ENCODE measurements at places on chromosomes 7 and 10.

GRCh38 chr7:67525588-67525987 lies 529.0 kb downstream of the TYW1 start:
- no peak for DNase-seq

DNA sequence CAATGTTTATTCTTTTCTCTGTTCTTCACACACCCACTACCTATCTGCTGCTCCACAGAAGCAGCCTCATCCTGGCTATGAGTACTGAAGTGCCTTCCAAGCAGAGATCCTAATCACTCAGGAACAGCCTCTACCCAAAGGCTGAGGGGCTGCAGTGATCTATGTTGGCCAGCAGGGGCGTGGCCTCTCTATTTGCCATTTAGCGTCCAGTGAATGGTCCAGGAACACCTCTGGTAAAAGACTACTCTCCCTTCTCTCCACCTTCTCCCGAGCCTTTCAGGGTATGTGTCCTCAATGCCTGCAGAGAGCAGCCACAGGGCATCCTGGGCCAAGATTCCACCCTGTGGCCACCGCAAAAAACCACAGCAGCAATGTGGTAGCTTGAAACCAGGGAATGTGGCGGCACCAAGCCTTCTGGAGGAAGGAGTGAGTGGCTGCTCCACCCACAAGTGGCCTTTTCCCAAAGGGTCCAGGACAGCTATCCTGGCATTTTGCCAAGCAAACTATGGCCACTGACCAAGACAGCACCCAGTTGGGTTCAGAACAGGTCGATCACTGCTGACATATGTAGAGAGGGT lies 70.9 kb downstream of the SYPL1 start:
- DNase-seq = peak; percentile 35

- DNase-seq = no peak
These were observed 27.1 kb downstream of the LMTK2 start for GRCh38 chr7:98133621-98134303.

GRCh38 chr10:107740962-107741690 lies 576.6 kb upstream of the SORCS1 start:
- DNase-seq = no peak

DNA sequence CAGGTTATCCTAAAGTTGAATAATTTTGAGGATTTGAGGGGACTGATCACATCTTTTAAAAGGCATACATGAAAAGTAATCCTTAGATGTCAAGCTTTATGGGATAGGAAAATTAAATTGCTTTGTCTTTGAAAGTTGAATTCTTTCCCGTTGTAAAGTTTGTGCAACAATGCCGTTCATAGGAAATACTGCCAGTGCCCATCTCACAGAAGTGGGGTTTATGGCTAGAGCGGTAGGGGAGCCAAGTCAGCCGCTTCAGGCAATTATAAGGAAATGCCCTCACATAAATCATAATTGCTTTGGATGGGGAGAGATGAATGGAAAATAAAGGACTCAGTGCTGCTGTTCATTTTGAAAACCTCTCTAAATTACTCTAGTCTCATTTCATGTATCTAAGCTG lies 18.1 kb downstream of the CDC123 start:
- DNase-seq = no peak

- DNase-seq = no peak
These were observed 500.1 kb upstream of the ZMIZ1 start for GRCh38 chr10:78568620-78569019.

DNA sequence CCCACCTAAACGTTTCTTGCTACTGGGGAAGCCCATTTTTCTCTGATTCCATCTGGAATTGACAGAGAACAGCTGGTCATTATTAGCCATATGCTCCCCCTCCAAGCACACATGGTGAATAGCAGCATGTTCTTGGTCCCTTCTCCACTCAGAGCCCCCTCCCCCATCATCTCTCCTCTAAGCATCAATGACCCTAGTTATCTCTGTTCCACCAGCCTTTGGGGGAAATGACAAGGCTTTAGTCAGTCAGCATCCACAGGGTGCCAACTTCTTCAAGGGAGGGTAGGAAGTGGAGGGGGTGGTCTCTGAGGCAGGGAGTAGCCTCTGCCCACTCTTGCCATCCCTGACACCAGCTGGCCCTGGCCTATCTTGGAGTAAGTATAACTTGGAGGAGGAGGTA lies 163.1 kb downstream of the UBE2H start:
- DNase-seq = no peak

GRCh38 chr10:20698837-20699236 lies 198.3 kb downstream of the NEBL start:
- no peak for DNase-seq

GRCh38 chr7:142739923-142740492 lies 9.3 kb upstream of the PRSS1 start:
- no peak for DNase-seq

- DNase-seq = no peak
These were observed 6.7 kb downstream of the CPEB3 start for GRCh38 chr10:92284112-92284704.

GRCh38 chr10:110160522-110160921 lies 46.9 kb upstream of the MXI1 start:
- DNase-seq = no peak

- no peak for DNase-seq
These were observed 1092.8 kb downstream of the KCNMA1 start for GRCh38 chr10:76544789-76545188.

DNA sequence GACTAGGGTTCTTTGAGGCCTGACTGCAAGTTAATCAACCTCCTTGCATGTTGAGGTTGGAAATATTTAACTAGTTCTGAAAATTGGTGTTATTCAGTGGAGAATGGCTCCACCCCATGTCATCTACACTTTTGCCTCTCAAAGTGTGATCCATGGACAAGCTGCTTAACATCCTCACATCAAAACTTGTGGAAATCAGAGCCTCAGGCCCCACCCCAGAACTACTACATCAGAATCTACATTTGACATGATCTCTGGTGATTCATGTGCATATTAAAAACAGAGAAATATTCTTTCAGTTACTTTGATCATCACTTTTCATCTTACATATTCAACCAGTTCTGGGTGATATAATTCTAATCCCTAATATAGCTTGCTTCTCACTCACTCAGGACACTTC lies 632.9 kb downstream of the ARL4A start:
- no peak for DNase-seq

DNA sequence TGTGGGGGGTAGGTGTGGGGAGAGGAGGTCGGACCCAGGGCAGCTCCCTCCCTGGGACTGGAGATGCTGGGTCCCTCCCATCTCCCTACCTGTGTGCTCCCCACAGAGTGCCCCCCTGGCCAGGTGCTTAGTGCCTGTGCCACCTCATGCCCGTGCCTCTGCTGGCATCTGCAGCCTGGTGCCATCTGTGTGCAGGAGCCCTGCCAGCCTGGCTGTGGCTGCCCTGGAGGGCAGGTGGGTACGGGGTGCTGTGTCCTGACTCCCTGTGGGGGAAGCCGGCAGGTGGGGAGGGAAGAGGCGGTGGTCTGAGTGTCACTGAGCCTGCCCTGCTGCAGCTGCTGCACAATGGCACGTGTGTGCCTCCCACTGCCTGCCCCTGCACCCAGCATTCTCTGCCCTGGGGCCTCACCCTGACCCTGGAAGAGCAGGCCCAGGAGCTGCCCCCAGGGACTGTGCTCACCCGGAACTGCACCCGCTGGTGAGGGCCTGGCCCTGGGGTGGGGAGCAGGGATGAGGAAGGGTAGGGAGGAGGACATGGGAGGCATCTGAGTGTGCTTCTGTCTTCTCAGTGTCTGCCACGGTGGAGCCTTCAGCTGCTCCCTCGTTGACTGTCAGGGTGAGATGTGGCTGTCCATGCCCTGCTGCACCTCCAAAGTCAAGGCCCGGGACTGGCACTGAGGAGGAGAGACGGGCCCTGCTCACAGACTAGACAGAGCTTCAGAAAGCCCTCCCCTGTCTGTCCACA lies 11.7 kb upstream of the ZNF862 start:
- no peak for DNase-seq

DNA sequence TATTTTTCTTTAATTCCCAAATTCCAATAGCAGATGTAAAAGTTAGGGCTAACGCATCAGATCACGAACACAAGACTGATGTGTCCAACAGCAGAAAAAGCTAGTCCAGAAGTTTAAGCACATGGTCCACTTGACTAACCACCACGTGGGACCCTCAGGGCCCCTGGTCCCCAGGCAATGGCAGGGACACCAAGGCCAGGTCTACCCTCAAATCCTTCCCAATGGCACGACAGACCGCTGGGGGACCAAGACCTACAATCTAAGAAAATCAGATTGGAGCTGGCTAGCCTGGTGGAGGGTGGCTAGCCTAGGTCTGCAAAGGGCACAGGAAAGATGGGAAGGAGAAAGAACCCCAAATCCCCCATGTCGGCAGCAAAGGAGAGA lies 1.5 kb downstream of the GIGYF1 start:
- DNase-seq = no peak

DNA sequence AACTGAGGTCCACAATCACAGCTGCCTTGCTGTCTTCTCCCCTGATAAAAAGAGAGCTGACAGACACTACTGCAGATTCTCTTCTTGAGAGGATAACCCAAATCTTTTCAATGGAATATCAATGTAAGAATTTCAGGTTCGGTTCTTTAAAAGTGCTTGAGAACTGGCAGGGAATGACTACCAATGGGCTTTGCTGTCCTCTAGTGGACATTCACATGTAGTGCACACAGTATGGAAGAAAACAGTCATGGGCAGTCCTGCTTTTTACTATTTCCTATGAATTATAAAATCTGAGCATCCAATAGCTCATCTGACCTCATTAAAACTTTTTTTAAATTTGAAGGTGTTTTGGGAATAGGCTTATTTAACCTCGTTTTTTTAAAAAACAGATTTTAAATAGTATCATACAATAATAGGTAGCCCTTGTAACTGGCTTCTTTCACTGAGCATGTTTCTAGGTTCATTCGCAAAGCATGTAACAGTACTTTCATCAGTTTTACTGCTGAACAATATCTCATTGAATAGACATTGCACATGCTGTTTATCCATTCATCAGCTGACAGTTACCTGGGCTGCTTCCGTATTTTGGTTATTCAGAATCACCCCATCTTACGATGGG lies 18.3 kb downstream of the FZD9 start:
- no peak for DNase-seq

DNA sequence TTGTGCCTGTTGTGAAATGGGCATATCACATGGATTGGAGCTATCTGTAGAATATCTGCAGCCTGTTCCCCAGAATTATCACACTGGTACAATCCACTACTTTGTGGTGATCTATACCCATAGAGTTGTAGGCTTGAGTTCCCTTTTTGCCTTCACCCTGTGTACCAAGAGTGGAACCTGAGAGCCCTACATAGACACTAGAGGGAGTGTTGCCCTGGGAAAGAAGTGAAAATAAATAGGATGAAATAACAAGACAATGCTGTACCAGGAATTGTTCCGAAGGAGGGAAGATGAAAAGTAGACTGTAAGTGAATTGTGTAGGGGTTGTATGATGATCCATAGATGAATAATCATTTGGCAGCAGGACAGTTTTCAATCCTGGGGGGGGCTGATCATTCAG lies 9.0 kb downstream of the SORCS3 start:
- no peak for DNase-seq

DNA sequence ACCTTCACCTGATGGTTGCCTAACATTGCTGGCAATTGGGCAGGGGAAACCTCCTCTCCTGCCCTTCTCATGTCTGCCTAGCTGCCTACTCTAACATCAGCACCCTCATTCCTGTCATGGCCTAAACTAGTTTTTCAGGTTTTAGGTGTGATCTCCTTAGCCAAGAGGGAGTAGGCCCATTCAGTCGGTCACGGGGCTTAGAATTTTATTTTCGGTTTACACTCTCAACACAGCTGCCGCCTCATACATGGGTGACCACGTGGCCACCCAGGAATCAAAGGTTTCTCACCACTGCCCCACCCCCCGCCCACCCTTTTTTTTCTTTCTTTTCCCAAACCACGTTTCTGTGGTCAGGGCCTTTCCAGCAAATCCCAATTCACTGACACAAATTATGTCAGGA lies 97.2 kb downstream of the RALA start:
- no peak for DNase-seq

DNA sequence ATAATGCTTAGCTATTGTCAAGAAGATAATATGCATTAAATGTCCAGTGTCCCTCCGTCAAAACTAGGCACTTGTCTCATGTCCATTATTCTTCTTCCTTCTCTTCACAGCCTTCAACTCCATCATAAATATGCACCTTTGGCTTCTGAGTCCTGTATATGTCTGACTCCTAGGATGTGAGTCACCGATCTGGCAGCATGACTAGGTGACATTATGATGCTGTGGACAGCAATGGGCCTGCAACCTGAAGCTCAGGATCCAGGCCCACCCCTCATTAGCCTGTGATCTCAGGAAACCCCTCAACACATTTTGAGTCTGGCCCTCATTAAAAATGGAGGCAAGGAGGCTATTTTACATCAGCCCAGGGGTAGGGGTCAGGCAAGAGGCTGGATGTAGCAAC lies 362.5 kb upstream of the ZMIZ1 start:
- DNase-seq = no peak

- DNase-seq = no peak
These were observed 111.2 kb upstream of the ZMIZ1 start for GRCh38 chr10:78957471-78958039.

DNA sequence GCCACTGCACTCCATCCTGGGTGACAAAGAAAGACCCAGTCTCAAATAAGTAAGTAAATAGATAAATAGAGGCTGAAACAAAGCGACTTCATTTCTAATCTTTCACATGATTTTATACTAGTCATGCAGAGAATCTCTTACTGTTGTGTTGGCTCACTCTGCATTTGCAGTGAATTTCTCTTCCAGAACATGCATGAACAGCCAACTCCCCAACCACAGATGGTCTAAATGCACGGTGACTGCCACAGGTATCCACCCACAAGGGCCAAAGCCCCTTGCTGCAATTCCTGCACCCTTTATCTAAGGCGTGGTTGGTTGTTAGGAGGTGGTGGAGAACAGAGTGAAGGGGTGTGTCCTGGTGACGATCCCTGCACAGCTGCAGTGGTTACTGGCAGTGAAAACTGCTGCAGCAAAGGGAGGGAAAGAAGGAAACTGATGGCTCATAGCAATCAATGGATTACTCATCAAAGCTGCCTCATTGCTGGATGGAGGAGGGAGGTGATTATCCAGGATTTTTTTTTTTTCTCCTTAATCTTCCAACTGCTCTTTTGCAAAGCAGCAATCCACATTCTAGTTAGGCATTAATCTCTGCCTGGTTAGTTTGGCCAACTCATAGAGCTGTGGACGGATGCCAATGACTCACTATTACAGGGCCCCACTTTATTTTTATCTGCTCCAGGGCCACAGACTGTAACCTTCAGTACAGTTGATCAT lies 50.6 kb downstream of the PRTFDC1 start:
- DNase-seq = no peak

GRCh38 chr7:150371996-150372270 lies 3.3 kb downstream of the REPIN1 start:
- DNase-seq = no peak

DNA sequence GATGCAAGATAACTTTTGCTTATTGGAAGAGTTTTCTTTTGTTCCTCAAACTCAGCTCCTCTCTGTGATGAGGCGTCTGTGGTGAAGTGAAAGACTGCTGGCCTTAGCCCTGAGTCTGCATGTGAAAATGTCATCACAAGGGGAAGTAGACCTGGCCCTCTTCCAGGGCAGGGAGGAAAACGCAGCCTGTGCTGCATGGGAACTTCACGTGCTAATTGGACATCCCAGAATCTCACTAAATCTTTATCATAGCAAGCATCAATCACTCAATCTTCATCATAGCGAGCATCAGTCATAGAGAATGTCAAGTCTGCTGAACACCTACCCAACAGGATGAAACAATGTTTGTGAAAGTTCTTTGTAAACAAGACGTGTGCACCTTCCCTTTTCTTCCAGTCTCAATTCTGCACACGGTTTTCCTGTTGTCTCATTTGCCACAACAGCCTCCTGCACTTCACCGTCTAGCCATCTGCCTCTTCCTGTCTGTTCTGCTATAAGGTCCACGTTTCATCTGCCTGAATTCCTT lies 314.6 kb downstream of the FRMD4A start:
- no peak for DNase-seq

Measured in activated naive CD4-positive, alpha-beta T cell treated with anti-CD3 and anti-CD28 coated beads, Interleukin-2, amount 50 U/mL, for 16 hours (primary cell).